ENCODE measurements at places on chromosomes 16 and 17. TPM values are rescaled to one million over a fixed set of nuclear protein-coding genes. Genes with fewer than 3 reads are reported as not detected.
A peak's percentile ranks its signal among the peaks of the same experiment; 100 is the strongest.

- no peak for DNase-seq
Measured at GRCh38 chr16:70605283-70605657, 41.1 kb upstream of the IL34 start.

Gene NOG
- polyA plus RNA-seq = 1.3 TPM

DNA sequence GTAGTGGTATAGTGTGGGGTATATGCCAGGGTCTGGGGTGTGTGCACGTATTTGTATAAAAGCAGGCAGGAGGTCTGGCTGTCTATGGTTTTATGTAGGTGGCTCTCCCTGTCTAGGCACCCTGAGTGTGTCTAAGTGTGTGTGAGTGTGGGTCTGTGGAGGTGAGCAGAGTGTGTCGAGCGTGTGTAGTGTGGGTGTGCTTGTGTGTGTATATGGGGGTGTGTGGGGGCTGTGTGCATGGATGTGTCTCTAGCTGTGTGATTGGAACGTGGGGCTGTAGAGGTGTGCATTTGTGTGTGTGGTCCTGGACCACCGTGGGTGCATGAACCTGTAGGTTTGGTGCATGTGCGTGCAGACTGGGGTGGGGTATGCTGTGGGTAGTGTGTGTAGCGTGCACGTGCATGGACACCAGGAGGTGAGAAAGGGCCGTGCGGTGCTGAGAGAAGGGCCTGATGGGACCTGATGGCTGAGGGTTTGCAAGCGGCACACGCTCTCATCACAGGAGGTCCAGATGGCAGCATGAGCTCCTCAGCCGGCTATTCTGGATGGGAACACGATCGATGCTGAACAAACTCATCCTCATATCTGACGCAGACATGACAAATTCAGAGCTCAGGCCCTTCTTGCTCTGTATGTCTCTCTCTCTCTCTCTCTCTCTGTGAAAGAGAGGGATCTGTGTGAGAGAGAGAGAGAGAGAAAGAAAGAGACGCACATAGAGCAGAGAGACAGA, 27.7 kb downstream of the SPACA3 start:
- DNase-seq = no peak

GRCh38 chr17:7465597-7466275, 13.7 kb downstream of the ZBTB4 start:
- DNase-seq = no peak

GRCh38 chr17:83194761-83195329, 115.4 kb downstream of the METRNL start:
- no peak for DNase-seq

DNA sequence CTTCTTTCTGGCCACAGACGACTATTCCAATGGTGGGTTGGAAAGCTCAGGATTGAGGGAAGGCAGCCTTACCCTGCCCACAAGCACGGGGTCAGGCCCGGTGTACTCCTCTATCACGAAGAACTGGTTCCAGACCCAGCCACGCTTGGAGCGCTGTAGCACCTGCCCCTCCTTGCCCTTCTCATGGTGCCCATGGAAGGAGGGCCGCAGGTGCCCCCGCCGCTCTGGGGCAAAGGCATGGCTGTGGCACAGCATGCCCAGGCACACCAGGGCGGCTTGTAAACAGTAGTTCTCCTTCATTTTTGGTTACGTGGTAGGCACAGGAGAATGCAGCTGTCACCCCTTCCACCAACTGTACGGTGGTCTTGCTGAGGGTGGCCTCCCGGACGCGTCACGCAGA, 117.3 kb downstream of the CDH11 start:
- no peak for DNase-seq

DNA sequence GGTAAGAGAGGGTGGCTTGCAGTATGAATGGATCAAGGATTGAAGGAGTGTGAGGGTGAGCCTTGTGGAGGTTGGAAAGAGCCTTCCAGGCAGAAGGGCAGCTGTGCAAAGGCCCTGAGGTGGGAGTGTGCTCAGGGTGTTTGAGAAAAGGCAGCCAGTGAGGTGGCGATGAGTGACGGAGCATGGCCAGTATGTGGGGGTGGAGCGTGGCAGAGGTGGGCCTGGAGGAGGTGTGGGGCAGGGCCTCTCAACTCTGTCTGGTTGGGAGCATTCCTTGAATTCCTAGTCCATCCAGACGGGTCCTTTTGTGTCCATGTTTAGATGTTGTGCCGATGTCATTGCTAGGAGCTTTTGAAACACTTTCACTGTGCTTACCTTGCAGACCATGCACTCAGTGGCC, 51.3 kb downstream of the EPN2 start:
- DNase-seq = no peak

DNA sequence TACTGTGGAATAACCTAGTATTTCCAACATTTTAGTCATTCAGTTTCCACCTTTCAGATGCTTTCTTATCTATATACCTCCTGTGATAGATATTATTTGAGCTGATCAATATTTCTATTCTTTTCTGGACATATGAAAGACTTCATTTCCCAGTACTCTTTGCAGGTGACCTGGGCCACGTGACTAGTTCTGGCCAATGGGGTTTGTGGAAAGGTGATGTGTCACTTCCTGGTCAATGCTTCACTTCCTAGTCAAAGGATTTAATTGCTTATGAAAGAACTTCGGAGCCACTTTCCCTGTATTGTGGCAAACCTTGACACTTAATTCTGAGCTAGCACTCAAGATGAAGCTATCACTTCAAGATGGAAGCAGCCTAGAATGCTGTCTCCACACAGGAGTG, 248.9 kb upstream of the FOXF1 start:
- DNase-seq = no peak

- no peak for DNase-seq
Measured at GRCh38 chr17:36602030-36602748, 806 bp downstream of the MRM1 start.

DNA sequence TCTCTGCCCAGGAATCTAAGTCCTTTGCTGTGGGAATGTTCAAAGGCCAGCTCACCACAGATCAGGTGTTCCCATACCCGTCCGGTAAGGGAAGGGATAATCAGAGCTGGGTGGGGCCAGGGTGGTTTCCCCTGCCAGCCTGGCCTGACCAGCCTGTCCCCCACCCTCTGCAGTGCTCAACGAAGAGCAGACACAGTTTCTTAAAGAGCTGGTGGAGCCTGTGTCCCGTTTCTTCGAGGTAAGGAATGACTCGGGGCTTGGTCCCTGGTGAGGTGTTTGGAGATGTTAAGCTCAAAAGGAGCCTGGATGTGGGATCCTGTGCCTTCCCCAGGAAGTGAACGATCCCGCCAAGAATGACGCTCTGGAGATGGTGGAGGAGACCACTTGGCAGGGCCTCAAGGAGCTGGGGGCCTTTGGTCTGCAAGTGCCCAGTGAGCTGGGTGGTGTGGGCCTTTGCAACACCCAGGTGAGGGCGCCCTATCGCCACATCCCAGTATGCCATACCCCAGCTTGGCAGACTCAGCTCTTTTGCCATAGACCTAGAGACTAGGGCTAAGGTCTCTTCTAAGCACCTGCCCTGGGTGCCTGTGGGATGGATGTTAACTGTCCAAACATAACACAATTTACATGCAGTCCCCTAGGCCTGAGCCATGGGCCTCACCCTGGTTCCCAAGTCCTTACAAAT, 997 bp downstream of the ACADVL start:
- DNase-seq = no peak

DNA sequence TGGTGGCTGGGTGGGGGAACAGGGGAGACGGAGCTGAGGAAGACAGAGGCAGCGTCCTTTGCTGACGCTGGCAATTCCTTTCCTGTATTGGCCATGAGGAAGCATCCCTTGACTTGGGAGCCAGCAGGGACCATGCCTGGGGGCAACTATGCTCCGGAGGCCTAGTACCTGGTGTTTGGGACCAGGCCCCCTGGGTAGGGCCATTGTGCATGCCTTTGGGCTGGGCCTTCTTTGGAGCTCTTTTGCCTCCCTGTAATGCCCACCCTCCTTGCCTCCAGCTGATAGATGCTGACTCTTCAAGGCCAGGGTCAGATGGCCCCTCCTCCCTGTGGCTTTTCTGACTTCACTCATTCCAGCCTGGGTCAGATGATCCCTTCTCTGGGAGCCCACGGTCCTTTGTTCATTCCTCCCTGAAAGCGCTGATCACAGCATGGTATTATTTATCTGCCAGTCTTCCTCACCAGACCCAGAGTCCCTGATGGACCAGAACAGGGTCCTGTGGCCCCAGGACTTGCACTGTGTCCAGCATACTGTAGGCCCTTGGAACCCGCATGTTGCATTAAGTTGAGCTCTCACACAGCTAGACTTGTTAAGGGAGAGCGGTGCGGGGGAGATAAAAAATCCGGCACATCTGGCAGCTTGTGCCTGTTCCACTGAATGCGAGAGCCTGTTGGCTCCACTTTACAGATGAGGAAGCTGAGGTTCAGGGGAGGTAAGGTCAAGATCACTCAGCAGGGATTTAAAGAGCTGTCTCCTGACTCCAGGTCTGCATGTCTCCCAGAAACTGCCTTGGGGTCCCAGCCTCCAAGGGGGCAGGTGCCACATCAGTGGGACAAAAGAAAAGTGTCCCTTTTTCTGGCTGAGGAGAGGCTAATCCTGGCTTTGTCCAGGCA, 2.9 kb downstream of the STARD3 start:
- DNase-seq = no peak

GRCh38 chr17:67644061-67644460, 73.7 kb upstream of the NOL11 start:
- DNase-seq = no peak

DNA sequence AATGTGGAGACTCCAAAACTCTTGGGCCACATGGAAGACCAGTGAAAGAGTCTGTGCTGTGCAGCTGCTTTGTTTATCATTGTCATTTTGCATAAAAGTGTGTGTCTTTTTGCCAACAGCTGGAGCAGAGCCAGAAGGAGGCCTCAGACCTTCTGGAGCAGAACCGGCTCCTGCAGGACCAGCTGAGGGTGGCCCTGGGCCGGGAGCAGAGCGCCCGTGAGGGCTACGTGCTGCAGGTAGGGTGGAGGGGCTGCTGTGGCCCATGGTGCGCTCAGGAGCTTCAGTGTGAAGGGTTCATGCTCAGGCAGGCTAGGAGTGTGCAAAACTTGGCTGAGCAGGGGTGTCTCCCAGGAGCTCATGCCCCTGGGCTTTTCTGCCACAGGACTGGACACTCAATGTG, 45.0 kb downstream of the PLD6 start:
- DNase-seq = no peak

GRCh38 chr17:72985882-72986720, 106.4 kb downstream of the SLC39A11 start:
- peak; percentile 38 for DNase-seq

- no peak for DNase-seq
Measured at GRCh38 chr17:67853703-67854102, 28.4 kb downstream of the BPTF start.

- DNase-seq = no peak
Measured at GRCh38 chr17:36707904-36708303, 106.5 kb downstream of the MRM1 start.

Gene MC1R
- polyA plus RNA-seq = 20.4 TPM

Gene MPP2
- 0.87 TPM for polyA plus RNA-seq

- no peak for DNase-seq
Measured at GRCh38 chr16:85652431-85653221, 36.1 kb downstream of the GINS2 start.

Gene TBC1D3K
- 0.02 TPM for polyA plus RNA-seq

Gene PRAC1
- 0.91 TPM for polyA plus RNA-seq

GRCh38 chr16:79897453-79898146, 297.1 kb upstream of the MAF start:
- DNase-seq = no peak

GRCh38 chr17:44917456-44917855, 2.2 kb upstream of the GFAP start:
- no peak for DNase-seq

Gene BPTF
- 29.8 TPM for polyA plus RNA-seq

DNA sequence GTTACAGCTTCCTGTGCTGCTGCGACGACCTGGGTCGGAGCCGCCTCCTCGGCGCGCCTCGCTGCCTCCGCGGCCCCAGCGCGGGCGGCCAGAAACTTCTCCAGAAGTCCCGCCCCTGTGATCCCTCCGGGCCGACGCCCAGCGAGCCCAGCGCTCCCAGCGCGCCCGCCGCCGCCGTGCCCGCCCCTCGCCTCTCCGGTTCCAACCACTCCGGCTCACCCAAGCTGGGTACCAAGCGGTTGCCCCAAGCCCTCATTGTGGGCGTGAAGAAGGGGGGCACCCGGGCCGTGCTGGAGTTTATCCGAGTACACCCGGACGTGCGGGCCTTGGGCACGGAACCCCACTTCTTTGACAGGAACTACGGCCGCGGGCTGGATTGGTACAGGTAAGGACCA, 746 bp downstream of the HS3ST2 start:
- DNase-seq = no peak

DNA sequence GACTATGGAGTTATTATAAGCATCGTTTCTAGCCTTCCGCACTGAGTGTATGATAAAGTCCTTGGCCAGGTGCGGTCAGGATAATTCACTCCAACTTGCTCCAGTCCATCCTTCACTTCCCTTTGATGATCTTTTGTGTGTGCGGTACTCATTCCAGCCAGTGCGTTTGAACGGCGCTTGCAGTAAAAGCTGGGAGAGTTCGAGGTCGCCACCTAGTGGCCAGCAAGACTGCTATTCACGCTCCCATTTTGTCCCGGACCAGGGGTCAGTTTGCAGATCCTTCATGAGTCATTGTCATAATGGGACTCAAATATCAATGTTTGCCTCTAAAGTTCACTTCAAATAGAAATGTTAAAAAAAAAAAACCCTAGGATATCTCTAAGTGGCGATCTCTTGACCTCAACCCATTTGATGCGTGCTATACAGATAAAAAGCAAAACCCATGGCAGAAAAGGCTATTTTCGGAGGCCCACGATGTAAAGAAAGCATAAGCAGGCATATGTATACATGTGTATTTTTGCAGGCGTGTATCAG, 417.1 kb downstream of the TMEM114 start:
- peak; percentile 25 for DNase-seq

DNA sequence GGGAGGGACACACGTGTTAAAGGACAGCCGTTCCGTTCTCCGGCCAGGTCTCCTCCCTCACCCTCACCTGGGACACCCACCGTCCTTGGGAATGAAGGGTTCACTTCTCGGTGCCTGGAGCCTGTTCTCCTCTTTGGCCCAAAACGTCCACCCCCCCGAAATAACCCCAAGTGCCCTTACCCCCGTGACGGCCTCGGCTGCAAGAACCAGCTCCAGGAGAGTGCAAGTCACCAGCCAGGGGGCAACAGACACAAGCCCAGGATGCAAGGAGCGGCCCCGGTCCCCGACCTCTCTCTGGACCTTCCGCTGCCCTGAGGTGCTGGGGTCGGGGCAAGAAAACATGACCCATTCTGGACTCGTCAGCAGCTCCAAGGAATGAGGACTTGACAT, 20.0 kb upstream of the UBE2I start:
- no peak for DNase-seq

DNA sequence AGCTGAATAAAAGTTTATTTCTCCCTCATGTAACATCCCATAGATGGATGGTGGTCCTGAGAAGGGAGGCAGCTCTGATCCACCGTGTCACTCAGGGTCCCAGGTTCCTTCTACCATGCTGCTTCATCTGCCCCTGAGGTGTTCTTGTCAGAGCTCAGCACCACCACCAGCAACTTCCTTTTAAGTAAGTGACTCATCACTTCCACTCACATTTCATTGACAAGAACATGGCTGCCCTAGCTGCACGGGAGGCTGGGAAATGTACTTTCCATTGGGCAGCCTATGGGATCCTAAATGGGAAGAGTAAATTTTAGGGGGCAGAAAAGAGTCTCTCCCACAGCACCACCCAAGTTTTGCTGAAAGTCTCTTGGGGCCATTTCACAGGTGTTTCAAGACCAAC, 134.7 kb downstream of the USP31 start:
- DNase-seq = no peak

Gene C16orf92
- polyA plus RNA-seq = not detected

- DNase-seq = peak; percentile 39
Measured at GRCh38 chr17:5241861-5242671, 7.4 kb upstream of the SCIMP start.

GRCh38 chr16:67204076-67204475, 5.1 kb downstream of the ELMO3 start:
- DNase-seq = no peak

GRCh38 chr16:50463581-50464324, 84.4 kb upstream of the NKD1 start:
- DNase-seq = no peak

Data from thymus (tissue), 14 donors.